Hippocampal formation (tissue), 2 donors: ENCODE measurements at places on chromosomes 11 and 22.

DNA sequence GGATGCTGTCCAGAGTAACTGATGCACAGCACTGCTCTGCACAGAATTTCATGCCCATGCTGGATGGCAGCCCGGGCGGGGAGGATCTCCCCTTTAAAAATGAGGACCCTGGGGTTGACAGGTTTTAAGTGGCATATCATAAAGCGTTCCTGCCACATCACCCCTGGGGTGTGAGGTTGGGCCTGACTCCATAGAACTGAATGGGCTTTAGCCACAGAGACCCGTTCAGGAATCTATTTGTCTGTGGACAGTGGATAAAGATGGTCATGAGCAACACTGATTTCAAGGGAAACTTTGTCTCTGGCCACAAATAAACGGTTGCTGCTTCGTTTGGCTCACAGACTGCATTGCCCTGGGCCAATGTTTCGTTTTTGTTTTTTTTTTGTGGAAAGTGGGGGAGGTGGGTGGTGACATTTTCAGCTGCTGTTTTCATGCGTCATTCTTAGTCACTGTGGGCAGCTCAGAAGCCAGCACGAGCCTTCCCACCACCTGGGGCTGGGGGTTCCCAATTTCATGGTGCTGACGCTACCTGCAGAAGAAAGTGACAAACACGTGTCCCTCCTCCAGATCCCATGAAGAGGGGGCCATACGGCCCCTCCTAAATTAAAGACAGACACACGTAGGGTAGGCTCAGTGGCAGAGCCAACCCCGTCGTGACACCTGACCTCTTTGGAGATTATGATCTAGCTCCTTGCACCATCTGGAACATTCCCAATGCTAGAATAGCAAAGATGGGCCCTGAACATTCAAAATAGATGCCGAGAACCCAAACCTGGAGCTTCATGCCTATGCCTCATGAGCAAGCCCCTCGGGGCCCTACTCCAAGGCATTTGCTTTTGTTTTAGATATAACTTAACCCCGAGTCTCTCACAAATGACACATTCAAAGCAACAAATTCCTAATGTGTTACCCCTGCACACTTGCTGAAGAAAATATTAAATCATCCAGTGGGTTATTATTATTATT lies 54.8 kb upstream of the PHF21B start:
- no peak for DNase-seq

- DNase-seq: no peak
Observed at GRCh38 chr11:32438346-32438865, 3.1 kb upstream of the WT1 start.

GRCh38 chr11:60657888-60658287 lies 41.5 kb upstream of the MS4A8 start:
- DNase-seq: no peak

DNA sequence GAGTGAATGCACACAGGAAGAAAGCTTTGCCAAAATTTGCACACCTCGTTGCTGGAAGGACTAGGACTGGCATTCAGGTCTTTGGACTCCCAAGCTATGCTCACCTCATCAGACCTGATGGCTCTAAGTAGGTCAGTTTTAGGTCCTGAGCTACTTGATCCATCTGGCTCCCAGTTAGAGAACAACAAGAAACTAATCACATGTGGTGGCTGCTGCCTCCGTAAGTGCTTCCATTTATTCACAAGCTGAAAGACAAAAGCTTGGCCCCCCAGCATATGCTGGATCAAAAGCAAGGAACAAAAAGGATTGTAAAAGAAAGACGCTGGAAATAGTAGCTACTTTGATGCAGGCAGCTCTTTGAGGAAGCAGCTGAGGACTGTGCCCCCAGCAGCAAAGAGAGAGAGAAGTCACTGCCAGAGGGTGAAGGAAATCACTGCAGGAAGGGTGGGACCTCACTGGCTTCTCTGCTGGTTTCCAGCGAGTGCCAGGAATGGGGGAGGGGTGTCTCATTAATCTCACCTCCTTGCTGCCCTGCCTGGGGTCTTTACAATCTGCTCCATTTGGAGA lies 268.9 kb downstream of the KIRREL3 start:
- DNase-seq: no peak

DNA sequence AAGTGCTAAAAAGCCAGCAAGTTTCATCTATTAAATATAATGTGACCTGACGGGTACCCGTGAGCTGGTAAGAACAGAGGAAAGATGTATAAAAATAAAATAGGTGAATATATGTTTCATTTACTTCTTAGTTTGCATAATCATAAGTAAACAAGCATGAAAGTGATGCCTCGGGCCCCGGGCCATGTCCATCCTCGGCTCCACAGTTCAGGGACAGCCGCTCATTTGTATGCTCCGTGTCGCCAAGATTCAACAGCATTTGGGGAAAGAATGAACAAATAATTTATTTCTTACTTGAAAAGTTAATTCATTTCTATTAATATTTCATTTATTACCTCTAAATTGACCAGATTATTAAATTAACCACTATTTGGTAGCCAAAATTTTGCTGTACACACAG lies 251.8 kb downstream of the NTM start:
- DNase-seq: no peak

GRCh38 chr22:39917776-39918495 lies 17.1 kb downstream of the GRAP2 start:
- no peak for DNase-seq

- DNase-seq: no peak
Observed at GRCh38 chr11:67002297-67002913, 20.5 kb upstream of the SYT12 start.

DNA sequence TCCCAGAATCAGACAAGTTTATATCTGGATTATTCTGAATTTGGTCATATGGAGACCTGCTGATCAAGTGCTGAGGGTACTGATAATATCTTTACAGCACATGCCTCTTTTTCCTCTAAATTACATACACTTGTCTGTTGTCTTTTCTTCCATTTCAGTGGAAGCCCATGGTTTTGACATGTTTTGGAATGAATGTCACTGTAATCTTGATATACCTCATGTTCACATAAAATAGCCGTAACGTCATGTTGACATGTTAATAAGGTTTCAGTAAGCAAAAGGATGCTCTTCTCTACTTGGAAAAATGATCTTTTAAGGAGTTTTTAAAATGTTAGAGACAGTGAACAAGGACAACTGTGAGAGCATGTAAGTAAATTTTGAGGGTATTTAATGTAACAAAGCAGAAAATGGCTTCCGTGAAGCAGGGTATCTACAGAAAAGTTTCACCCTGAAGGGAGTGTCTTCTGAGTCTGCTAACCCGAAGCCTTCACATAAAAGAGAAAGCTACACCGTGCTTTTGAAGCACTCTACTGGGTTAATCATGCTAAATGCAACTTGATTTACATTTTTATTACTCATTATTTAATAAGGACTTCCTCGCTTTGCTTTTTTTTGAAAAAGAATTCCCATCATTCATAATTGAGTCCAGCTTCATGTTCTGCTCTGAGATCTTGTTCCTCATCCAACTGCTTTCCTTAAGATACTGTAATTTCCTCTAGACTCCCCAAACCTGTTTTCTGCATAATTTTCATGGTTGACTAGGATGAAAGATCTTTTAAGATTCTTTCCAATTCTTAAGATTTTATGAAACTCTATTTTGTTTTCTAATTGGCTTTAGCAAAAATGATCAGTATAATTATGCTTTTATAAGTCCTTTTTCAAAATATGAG lies 56.2 kb downstream of the YAP1 start:
- no peak for DNase-seq

- peak; percentile 86 for DNase-seq
Observed at GRCh38 chr11:61760946-61761345, 8.5 kb downstream of the MYRF start.

DNA sequence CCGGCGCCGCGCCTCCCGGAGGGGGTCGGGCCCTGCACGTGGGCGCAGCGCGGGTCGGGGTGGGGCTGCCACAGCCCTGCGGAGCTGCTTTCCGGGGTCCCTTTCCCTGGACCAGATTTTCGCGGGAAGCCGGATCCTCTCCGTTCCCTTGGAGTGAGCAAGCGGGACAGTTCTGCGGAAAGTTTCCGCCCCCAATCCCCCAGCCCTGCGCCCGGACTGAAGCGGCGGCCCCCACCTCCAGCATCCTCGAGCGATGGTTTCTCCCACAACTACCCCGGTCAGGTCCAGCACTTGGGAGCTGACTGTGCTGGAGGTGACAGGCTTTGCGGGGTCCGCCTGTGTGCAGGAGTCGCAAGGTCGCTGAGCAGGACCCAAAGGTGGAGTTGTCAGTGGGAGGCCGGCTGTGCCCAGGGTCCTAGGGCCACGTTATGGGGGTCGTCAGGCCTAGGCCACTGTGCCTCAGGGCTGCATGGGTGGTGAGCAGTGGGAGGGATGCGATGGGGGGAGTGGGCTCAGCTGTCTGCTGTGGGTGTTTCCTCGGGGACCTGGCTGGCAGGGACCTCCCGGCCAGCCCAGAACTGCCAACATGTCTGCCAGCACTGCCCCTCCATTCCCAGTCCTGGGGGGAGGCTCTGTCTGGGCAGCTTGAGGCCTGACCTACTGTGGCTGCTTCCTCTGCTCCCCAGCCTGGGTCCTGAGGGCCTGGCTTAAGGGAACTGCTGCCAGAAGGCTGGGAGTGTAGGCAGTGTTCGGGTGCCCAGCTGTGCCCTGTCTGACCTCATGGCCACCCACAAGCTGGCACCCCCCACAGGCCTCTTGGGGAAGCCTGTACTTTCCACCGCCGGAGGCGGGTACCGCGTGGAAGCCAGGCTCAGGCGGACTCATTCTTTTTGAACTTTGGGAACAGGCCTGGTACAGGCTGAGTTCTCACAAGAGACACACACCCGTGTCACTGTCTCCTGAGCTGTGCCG lies 726 bp downstream of the ST3GAL4 start:
- peak; percentile 81 for DNase-seq

GRCh38 chr11:128892866-128893565 lies 1.9 kb downstream of the KCNJ5 start:
- DNase-seq: no peak

DNA sequence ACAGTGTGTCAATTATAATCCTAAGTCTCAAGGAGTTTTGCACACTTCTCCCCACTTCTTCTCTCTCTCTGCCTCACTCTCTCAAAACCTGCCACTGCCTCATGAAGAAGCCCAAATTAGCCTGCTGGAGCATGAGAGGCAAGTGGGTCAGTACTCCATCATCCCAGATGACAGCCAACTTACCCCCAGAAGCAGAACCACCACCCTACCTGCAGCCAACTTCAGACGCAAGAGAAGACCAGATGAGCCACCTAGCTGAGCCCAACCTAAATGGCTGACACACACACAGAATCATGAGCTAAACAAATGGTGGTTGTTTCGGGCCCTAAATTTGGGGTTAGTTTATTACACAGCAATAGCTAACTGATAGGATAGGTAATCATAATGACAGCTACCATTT lies 61.2 kb downstream of the CD82 start:
- DNase-seq: no peak

DNA sequence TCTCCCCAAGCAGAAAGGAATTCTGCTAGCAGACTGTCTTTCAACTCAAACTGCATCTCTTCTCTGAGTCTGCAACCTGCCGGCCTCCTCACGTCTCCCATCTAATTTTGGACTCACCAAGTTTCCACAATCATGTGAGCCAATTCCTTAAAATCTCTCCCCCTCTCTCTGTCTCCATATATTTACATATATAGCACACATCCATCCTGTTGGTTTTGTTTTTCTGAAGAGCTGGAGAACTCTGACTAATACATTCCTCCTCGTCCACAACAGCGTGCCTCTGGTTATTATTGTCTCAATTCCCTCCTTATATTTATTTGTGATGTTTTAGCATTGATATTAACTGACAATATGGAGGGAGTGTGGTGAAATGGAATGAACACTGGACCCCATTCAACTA lies 29.6 kb upstream of the FJX1 start:
- DNase-seq: no peak

GRCh38 chr11:626475-627307 lies at the start of gene SCT:
TSS of gene SCT (minus strand) at chr11:627181. CDS start at chr11:627143, 38 bp downstream.
- no peak for DNase-seq

DNA sequence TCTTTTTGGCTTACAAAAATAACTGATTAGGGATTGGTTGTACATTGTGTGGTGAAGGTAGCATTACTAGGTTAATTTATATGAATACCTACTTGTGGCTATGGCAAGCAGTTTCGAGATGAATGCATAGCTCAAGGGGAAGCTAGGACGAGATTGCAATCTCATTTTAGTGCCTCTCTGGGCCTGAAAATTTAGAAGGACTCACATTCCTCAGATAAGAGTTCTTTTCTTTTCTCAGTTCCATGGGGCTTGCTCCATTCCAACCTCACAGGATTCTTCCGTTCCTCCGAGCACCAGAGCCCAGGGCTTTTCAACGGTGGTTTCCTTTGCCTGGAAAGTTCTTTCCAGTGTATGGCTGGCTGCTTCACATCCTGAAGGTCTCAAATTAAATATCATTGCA lies 82.1 kb downstream of the CECR2 start:
- no peak for DNase-seq

GRCh38 chr11:108221911-108222573 lies 396 bp downstream of the NPAT start:
- no peak for DNase-seq

- DNase-seq: no peak
Observed at GRCh38 chr22:41267958-41268357, 18.0 kb downstream of the RANGAP1 start.

GRCh38 chr11:64148226-64148916 lies 17.5 kb downstream of the MACROD1 start:
- DNase-seq: peak; percentile 84

GRCh38 chr11:11960687-11961086 lies 47.7 kb downstream of the DKK3 start:
- DNase-seq: no peak

DNA sequence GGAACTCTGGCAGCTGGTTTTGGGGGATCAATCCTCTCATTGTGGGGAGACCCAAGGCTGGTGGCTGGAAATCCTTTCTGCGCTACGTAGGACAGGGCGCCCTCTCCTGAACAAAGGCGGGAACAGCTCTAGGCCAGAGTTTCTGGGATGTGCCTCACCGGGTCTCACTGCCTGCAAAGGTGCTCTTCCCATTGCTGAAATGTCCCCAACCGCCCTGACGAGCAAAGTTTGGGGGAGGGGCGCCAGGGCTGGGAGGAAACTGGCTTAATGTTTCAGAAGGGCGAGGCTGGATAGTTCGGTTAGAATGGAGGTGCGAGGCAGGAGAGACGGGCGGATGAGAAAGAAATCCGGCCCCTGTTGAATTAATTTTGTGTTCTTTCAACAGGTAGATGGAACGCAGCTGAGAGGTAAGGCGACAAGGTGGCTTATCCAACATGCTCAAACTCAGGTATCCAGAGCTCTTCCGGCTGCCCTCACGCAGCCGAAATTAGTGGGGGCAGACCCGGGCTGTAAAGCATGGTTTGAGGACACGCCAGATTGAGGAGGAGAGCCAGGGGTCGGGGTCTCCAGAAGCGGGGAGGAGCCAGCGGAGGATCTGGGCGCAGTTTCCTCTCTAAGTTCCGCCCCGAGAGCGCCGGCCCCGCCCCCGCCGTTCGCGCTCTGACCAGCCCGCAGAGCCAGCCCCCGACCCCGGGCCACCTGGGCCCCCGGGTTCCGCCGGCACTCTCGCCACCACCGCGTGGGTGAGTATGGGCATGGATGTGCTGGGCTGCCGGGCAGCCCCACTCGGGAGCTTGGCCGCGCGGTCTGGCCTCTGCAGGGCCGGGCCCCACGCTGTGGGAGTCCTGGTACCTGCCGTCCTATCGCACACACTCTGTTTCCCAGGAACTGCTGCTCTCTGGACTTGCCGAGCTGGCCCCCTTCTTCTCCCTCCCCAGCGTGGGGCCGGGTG lies at the start of gene PGAP2:
Gene PGAP2 (plus strand): TSS at position 652 of the 952 bp plus-strand sequence. CDS start 2,700 bp downstream, outside the sequence.
- peak; percentile 41 for DNase-seq

- no peak for DNase-seq
Observed at GRCh38 chr22:49497266-49497665, 330.4 kb downstream of the BRD1 start.
